ENCODE measurements at places on chromosomes 5 and 9.

DNA sequence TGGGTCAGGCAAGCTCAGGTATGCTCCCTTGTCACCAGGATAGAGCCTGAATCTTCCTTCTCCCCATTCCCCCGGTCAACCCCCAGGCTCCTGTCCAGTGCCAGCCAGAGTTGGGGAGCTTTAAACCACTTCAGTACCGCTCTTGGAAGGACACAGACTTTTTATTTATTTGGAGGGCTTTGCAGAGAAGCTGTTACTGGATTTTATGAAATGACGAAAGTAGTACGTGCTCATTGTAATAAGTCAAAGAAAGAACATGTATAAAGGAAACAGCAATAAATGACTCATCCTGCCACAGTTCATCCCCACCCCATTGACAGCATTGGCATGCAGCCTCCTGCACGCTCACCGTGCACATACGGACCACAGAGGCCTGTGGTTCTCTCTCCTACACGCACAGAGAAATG is 230.3 kb downstream of the AUH start:
- DNase-seq = peak; percentile 42

- DNase-seq = no peak
Observed at GRCh38 chr9:2231829-2232228, 216.7 kb downstream of the SMARCA2 start.

- DNase-seq = no peak
Observed at GRCh38 chr9:132214027-132214622, 52.3 kb downstream of the NTNG2 start.

DNA sequence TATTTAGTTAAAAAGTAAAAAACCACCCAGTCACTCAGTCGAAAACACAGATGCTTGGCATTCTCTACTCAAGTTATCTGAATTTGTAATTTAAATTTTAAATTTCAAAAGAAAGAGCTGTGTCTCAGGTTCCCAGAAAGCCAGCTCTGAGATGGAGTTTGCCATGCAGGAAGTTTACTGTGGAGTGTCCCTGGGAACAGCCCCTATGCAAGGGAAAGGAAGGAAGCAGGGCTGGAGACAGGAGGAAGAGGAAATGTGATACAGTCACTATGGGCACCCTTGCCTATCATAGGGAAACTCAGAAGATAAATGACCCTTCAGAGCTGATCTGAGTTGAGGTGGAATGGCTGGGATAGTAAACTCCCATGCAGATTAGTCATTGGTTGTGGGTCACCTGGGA is 408.8 kb upstream of the ACTBL2 start:
- no peak for DNase-seq

DNA sequence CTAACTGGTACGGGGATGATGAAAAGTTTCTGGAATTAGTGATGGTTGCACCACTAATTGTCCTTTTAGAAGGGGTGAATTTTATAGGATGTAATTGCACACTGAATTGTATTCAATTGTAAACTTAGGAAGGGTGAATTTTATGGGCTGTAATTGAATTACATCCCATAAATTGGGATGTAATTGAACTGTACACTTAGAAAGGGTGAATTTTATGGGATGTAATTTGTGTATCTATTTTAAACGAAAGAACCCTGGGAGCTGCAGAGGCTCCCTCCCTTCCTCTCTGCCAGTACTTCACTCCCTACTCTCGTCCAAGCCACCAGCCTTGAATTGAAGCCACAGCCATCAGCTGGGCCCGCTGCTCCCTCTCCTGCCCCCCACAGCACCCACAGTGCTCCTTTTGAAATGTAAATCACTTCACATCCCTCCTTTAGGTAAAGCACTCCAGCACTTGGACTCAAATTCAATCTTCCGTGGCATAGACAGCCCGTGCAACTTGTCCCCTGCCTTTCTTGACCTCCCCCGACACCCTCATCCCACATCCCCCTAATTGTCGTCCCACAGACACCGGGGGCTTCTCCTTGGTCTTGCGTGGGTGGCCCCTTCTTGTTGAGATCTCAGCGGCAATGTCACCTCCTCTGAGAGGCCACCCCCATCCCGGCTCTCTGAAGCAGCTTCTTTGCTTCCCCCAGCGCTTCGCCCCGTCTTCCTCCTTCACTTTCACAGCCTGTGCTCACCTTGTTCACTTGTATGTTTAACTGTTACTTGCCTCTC is 84.2 kb upstream of the HRH2 start:
- no peak for DNase-seq

DNA sequence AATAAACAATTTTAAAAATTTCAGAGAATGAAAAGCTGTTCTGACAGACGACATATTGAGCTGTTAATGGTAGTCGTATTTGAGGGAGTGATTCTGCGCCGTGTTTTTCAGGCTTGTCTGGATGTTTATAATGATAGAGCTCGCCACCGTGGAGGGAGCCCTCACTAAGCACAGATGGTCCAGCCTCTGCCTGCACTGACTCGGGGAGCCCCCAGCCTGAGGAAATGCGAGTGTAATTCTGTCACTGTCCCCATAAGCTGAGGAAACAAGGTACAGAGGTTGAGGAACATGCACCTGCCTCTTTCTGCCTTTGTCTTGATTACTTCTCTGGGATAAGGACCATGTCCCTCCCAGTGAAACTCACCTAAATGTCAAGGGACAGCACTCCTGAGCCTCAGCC is 7.4 kb upstream of the DBH start:
- no peak for DNase-seq

GRCh38 chr5:140145818-140146522 is 20.2 kb downstream of the IGIP start:
- DNase-seq = no peak

GRCh38 chr5:158549311-158549710 is 550.4 kb downstream of the EBF1 start:
- no peak for DNase-seq

GRCh38 chr5:139828207-139828895 is 32.7 kb downstream of the PSD2 start:
- no peak for DNase-seq

- DNase-seq = no peak
Observed at GRCh38 chr5:35369965-35370790, 139.9 kb upstream of the PRLR start.

DNA sequence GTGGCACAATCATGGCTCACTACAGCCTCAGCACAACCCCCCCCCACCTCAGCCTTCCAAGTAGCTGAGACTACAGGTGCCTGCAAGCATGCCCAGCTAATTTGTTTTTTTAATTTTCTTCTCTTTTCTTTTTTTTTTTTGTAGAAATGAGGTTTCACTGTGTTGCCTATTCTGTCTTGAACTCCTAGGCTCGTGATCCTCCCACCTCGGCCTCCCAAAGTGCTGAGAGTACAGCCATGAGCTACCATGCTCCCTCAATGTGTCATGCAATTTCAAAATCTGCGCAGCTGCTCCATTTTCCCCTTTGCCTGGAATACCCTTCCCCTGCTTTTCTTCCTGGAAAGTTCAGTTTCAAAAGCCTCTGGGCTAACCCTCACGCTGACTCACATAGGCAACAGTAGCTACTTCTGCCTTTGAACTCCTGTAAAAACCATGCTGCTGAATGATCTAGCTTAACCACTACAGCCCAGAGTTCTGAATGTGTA is 71.0 kb upstream of the IL7R start:
- DNase-seq = no peak

- no peak for DNase-seq
Observed at GRCh38 chr5:4553978-4554377, 586.2 kb upstream of the ADAMTS16 start.
